Activated CD8-positive, alpha-beta memory T cell treated with anti-CD3 and anti-CD28 coated beads, Interleukin-2, amount 10 ng/mL, durations not matched to agents 7 days and 5 days (primary cell): ENCODE measurements at places on chromosomes 6 and 20. TPM values are rescaled to one million over a fixed set of nuclear protein-coding genes. Genes with fewer than 3 reads are reported as not detected.
A peak's percentile ranks its signal among the peaks of the same experiment; 100 is the strongest.

- DNase-seq = no peak
Observed at GRCh38 chr6:11752360-11752759, 26.2 kb downstream of the ADTRP start.

- DNase-seq = no peak
Observed at GRCh38 chr20:38044685-38045084, 11.1 kb downstream of the RPRD1B start.

DNA sequence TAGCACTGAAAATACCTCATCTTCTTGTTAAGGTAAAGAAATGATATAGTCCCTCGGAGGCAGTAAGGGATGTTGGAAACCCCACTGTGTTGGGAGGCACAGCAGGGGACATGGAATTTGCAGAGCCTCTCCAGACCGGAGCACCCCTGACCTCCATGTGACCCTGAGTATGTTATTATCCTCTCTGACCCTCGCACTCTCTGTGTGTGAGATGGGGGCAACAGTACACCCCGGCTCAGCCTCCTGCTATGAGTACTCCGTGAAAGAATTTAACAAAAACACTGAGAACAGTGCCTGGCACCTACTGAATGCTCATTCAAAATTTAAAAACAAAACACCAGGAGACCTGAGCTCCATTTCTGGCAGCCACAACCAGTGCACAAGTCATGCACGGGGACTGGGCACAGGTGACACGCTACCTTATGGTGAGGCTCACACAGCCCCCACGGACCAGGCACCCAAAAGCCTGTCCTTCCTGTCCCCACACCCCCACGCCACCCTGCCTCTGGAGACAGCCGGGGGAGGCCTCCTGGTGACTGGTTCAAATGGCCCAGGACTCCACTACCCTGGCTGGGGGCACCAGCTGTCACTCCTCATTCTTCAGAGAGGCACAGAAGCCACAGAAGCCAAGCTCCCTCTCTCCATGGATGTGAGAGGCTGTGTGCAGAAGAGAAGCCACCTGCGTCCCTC, 6.1 kb downstream of the NINL start:
- DNase-seq = no peak

- DNase-seq = no peak
Observed at GRCh38 chr6:149445573-149445972, 39.2 kb downstream of the ZC3H12D start.

DNA sequence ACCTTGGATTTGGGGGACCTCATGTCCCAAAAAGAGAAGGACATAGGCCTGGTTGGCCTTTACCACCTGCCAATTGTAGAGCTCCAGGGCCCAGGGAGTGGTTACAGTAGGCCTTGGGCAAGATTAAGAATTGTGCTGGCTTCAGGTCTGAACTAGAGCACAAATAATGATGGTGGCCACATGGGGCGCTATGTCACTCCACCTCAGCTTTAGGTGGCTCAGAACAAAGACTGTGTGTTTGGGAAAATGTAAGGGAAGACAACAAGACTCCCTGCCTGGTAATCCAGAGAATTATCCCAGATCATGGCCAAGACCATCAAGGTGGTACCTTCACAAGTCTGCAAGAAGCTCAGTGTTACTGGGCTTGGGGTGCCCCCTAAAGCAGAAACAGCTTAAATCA, 224.9 kb upstream of the OPRM1 start:
- DNase-seq = no peak

DNA sequence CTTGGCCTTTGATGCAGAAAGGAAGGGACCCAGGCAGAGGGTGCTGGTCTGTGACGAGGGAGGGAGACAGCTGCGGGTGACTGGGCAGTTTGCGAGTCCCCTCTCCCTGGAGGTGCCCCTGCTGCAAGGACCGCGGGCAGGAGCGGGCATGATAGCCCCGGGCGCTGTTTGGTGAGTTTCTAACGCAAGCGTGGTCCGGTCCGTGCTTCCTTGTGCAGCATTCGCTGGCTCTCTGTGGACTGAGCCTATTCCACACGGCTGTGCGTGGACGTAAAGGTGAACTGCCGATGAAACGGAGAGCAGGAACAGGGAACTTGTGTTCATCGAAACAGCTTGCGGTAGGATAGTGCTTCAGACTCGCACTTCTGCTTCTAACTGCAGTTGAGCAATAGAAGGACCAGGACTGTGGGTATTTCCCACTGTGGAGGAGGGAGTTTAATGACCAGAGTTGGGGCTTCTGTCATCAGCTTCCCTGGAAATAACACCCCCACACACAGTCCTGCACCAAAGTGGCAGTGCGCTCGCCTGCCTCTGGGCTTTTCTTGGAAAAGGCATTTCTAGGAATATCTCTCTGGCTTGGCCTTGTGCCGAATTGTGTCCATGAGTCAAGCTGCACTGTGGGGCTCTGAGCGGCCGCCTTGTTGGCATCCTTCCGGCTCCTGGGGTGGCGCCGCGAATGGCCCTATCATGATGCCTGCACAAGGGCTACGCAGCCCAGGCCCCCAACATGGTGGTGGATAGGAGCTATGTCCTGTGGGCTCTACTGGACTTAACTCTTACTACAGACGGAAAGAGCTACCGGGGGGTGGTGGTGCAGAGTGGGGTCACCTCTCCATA, 48.9 kb downstream of the DUSP22 start:
- no peak for DNase-seq

- DNase-seq = peak; percentile 43
Observed at GRCh38 chr20:37992802-37993409, 40.4 kb downstream of the TTI1 start.

DNA sequence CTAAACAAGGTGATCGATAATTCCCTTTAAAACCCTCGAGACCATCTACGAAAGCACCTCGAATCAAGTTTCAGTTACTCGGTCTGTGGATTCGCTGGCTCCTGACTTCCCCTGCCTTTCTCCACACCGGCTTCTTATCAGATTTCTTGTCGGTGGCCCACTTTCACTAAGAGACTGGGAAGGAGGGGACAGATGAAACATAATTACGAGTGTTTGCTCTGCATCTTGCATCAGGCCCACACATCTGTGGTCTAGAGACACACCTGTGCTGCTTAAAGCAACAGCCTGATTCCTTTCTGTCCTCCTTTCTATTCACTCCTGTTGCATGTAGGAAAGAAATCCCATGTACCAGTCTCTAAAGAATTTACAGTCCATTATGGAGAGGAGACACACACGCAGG, 37.7 kb downstream of the INSM1 start:
- no peak for DNase-seq

GRCh38 chr6:142946924-142947713, 2.1 kb upstream of the HIVEP2 start:
- peak; percentile 87 for DNase-seq

DNA sequence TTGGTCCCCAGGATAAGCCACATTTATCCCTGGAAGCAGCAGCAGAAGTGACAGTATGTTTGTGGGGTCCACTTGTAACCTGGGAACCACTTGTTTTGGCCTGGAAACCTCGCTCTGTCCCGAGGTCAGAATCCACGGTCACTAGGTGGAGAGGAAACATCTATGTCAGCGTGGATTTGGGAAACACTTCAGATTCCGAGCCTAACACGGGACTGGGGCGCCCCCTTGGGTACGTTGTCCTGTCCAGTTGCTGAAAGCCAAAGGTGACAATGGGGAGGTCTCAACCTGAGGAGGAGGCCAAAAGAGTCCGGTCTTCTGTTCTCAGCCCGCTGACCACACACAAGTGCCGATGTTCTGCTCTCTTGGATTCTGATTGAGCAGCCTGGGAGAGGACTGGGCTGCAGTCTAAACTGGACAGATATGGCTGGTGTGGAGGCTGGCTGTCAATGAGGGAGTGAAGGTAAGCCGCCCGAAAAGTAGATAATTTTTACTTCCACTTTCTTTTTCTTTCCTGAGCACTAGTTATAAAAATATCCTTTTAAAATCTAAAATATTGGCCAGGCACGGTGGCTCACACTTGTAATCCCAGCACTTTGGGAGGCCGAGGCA, 4.9 kb upstream of the ZFP57 start:
- DNase-seq = no peak

DNA sequence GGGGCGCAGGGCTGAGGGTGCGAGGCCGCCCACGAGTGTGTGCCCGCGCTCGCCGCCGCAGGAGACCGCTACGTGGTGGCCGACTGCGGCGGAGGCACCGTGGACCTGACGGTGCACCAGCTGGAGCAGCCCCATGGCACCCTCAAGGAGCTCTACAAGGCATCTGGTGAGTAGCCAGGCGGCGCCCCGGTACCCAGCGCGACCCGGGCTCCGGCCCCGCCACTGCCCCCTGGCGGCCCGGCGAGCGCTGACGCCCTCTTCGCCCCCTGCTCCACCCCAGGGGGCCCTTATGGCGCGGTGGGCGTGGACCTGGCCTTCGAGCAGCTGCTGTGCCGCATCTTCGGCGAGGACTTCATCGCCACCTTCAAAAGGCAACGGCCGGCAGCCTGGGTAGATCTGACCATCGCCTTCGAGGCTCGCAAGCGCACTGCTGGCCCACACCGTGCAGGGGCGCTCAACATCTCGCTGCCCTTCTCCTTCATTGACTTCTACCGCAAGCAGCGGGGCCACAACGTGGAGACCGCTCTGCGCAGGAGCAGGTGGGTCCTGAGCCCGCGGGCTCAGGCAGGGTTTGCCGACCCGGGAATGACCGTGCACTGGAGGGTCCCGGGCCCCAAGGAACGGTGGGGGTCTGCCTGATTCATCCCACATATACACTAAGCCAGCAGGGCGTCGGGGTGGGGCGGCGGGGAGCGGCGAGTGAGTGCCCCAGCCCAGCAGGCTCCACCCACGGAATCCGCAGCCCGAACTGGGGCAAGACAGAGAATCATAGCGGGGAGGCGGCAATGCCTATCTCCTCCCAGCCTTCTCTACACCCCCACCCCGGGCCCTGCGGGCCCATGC, 17.4 kb downstream of the HSPA12B start:
- peak; percentile 54 for DNase-seq

GRCh38 chr20:64144144-64144912, 19.9 kb upstream of the MYT1 start:
- no peak for DNase-seq

- no peak for DNase-seq
Observed at GRCh38 chr6:96923871-96924493, 546 bp upstream of the KLHL32 start.

- DNase-seq = no peak
Observed at GRCh38 chr6:160742090-160742489, 40.0 kb downstream of the PLG start.

DNA sequence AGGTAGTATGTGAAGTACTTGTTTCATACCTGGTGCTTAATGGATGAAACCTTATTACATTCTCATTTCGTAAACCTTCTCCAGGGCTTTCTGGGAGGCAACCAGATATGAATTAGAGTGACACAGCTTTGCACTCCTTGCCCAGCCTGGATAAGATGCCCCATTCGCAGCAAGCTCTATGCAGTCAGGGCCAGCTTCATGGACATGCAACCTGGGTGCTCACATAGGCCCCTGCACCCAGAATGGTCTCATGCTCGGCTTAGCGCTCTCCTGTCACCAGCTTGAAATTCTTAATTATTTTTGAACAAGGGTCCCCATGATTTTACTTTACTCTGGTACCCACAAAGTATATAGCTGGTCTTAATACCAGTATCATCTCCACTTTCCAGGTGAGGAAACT, 11.3 kb upstream of the PTGIS start:
- no peak for DNase-seq

GRCh38 chr6:136897071-136897470, 25.0 kb upstream of the SLC35D3 start:
- DNase-seq = no peak

GRCh38 chr20:45111799-45112471, 3.0 kb downstream of the WFDC5 start:
- no peak for DNase-seq

- no peak for DNase-seq
Observed at GRCh38 chr6:84605298-84605697, 159.1 kb downstream of the TBX18 start.

DNA sequence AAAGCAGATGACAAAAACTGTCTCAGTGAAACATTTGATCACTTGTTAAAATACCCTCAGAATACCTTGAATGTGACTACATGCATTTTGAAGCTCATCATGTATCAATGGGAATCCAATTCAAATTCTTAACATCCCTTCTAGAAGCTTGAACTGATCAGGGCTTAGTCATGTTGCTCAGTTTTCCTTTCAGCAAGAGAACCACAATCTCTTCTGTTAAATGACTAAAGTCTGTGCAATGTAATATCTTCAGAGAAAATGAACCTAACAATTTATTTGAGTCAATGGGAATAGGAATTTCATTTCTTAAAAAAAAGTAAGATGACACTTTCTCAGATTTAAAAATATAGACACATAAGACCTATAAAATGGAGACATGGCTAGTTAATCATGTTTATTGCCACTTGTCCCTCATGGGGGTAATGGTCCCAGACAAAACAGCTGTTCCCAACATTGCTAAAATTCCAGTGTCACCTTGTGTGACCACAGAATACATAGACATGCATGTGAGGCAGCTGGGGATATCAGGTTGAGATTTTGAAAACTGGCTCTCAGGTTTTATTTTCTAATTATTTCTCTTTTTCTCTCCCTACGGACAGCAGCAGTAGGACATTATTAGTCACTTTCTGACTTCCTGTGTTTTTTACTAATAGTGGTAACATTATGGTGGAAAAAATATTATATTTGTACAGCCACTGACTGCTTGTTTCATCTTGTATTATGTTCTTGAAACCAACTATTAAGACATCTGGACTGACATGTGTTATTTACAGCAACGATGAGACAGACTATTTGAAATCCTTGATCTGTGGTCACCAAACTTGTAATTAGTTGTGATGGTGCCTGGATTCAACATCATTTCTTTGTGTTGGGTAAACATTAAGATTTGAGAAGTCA, 192.5 kb downstream of the COL9A1 start:
- no peak for DNase-seq

DNA sequence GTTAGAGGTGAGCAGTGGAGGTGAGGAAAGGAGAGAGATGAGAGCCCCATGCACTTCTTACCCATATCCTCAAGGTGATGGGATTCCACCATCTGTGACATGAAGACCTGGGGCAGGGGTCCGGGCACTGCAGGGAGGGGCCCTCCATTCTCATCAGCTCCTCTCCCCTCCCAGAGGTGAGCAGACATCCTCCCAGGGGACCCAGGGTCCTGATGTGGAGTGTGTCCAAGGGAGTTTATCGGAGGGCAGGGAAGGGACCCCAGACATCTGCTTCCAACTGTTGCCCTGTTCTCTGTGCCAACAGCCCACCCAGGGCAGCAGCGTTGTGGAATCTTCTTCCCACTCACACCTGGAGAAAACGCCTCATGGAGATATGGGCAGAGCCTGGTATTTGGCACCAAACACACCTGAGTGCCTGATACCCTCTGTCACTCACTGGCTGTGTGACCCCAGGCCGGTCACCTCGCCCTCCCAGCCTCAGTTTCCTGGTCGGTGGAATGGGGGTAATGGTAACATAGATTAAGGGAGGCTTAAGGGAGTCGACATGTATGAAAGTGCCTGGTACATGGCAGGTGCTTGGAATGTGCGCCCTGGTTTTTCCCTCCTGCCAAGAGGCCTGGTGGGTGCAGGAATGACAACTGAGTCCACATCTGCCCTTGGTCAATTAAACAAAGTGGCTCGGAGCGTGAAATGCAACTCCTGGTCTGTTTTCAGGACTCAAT, 227.9 kb downstream of the PREX1 start:
- no peak for DNase-seq

- peak; percentile 19 for DNase-seq
Observed at GRCh38 chr6:3841711-3842565, 7.2 kb upstream of the FAM50B start.

The PSORS1C1 gene
- total RNA-seq = 0.26 TPM

The CLPSL1 gene
- total RNA-seq = not detected

The TLDC2 gene
- total RNA-seq = not detected

The SYNDIG1 gene
- total RNA-seq = not detected
